ENCODE measurements at places on chromosomes 2 and 18.

DNA sequence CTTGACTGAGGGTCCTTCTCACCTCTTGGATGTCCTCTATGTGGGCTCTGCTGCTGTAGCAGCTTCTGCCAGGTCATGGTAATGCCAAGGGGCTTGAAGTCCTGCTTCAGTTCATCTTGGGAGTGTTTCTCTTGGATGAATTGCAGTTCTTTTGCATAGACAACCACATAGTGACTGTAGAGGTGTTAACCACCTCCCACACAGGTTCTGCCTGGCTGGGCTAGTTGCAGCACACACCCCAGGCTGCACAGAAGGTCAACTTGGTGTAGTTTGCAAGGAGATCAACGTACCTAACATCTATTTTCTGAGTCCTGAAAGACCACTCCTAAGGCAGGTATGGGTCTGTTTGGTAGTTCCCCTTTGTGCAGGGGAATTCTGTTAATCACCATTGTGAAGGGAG, 108.1 kb downstream of the ADCYAP1 start:
- DNase-seq, result no peak

DNA sequence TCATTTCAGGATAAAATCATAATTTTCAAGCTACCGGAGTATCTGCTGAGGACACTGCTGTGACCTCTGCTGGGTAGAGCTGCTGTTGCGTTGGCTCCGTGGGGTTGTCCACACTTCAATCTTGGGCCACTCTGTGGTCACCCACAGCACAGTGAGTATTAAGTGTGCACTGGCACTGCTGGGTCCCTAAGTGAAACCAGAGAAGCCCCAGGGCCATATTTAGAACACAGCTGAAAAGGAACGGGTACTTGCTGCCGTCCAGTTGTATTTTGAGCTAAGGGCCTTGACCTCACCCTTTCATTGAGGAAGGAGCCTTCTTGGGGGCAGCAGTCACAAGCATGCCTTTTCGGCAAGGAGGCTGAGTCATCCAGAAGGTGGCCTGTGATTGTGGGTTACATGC, 10.1 kb downstream of the SLC9A4 start:
- DNase-seq, result no peak

GRCh38 chr18:62179213-62179612, 7.6 kb downstream of the PIGN start:
- no peak for DNase-seq

DNA sequence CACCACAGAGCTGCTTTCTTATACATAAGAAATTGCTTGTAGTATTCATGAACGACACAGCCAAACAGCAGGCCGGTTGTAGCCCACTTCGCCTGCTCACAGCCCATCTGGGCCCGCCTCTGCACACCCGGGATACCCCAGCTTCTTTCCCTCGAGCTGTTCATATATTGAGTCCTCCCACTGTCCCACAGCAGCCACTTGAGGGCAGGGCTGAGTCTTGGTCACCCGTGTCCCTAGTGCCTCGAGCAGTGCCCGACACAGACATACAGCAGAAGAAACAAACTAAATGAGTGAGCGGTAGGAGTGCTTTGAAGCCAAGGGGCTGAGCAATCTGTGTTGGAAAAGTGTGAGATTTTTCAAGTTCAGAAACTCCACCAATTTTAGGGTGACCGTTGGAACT, 251.4 kb downstream of the KLHL29 start:
- no peak for DNase-seq

- DNase-seq, result no peak
Observed at GRCh38 chr18:13268158-13269012, 49.8 kb downstream of the LDLRAD4 start.

DNA sequence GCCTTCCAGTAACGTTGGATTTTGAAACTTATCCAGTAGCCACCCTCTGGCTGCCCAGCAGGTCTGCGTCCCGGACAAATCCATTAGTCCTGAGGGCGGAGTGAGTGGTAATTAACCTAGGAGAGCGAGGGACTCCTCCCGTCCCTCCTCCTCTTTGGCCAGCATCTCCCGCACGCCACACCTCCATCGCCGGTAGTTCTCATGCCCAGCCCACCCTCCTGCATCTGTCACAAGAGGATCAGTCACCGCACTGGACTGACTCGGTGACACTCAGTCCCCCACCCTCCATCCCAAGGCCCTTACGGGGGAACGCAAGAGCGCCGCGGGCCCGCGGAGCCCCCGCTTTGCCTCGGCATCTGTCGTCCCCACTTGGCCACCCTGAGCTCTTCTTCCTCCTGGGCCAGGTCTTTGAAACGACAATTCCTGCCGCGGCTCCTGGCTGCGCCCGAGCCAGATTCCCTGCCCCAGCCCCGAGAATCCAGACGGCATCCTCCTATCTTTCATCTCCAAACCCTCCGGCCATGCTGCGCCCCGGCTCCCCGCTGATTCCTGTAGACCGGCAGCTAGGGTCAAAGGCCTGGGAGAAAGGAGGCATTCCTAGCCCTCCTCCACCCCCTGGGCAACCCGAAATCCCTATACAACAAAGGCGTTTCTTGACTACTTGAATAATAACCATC, 77.5 kb downstream of the EIF2AK3 start:
- DNase-seq, result no peak

- DNase-seq, result no peak
Observed at GRCh38 chr2:235043762-235044500, 92.1 kb downstream of the SH3BP4 start.

DNA sequence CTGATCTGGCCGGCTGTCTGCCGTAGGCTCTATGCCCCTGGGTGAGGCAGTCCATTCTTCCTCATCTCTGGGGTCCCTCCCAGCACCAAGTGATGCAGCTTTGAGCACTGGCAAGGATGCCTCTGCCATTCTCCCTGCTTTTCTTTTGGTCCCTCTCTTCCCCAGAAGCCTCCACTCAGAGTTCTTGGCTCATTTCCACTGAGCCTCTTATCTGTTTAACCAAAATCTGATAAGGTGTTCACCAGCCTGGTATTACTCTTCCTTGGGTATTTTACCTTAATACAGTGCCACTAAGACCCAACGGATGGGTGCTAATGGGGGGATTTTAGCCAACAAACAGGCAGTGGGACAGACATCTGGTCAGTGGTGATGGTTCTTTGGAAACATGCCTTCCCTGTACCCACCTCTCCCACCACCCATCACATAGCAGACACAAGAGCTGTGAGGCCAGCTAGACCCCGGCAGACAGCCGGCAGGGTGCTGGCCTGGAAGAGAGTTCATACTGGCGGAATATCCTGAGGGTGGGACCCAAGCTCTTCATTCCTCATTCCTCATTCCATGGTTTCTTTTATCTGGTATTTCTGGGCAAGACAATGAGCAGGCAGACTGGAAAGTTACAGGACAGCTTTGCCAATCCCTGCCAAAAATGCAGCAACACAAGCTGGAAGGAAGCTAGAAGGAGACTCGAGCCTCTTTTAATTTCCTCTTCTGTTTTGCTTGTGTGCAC, 34.6 kb downstream of the ZBTB7C start:
- DNase-seq, result no peak

DNA sequence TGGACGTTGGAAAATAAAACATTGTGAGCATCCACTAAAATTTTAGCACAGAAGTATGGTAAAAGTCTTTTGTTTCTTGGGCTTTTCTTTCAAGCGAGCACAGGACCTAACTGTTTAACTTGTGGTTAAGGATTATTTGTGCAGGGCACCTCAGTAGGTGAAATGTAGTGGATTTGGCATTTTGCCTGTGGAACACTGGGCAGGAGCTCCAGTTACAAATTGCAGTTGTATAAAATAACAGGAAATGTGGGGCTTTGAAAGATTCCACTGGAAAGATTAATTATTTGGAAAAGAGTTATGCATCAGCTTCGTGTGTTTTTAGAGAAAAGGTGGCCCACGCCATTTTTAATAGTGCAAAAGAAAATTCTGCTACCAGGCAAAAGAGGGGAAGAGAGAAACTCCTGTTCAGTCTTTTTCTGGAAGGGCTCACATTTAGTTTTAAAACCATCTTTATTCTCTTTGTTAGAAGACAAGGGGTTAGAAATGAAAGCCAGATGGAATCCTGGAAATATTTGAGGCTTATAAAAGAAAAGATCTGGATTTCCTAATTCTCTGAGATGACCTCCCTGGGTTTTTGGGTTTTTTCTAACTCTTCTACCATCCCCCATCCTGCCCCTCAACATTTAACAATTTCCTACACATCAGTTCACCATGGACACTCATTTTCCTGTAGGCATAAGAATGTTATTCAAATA, 144.3 kb upstream of the SERTAD2 start:
- DNase-seq, result no peak

DNA sequence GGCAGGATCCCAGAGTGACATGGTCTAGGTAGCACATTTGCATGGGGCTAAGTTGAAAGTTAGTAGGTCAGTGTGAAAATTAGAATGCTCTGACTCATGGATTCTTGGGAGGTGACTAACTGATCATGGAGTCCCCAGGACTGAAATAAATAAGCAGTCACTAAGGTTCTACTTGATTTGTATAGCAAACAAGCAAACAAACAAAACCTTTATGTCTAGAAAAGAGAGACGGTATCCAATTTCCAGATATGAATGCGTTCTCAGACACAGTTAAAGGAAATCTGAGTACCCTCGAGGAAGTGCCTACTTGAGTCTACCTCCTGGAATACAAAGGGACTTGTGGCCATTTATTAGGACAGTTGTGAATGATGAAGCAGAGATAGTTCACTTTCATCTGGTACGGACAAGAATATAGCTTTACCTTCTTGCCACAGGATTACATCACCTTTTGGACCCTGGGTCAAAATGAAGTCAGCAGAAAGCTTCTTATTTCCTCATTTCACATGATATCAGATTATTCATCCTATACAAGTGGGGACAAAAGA, 54.3 kb upstream of the AGPS start:
- DNase-seq, result no peak

DNA sequence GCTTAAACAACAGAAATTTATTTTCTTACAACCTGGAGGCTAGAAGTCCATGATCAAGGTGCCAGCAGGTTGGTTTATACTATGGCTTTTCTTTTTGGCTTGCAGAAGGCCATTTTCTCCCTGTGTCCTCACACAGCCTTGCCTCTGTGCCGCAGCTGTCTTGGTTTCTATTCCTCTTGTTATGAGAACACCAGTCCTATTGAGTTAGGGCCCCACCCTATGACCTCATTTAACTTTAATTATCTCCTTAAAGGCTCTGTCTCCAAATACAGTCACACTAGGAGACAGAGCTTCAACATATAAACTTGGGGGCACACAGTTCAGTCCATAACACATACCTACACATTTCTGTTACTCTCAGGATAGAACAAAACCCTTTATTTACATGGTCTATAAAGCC, 17.3 kb upstream of the RHOB start:
- no peak for DNase-seq

DNA sequence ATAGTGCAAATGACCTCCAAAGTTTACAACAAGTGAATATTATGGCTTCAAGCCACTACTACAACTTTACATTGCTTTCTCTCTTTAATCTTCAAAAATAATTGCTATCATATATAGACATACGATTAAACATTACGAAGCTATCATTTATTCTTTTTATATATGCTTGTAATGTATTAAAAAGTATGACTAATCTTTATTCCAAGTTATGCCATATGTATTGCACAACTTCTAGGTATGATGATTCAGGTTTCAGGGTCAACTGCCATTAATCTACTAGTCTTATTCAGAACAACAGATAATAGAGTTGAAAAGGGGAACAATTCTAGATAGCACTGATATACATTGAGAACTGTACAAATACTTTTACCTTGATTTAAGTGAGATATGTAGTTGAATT, 506.2 kb upstream of the TMEFF2 start:
- no peak for DNase-seq

GRCh38 chr18:49212819-49213218, 247.6 kb downstream of the DYM start:
- DNase-seq, result no peak

DNA sequence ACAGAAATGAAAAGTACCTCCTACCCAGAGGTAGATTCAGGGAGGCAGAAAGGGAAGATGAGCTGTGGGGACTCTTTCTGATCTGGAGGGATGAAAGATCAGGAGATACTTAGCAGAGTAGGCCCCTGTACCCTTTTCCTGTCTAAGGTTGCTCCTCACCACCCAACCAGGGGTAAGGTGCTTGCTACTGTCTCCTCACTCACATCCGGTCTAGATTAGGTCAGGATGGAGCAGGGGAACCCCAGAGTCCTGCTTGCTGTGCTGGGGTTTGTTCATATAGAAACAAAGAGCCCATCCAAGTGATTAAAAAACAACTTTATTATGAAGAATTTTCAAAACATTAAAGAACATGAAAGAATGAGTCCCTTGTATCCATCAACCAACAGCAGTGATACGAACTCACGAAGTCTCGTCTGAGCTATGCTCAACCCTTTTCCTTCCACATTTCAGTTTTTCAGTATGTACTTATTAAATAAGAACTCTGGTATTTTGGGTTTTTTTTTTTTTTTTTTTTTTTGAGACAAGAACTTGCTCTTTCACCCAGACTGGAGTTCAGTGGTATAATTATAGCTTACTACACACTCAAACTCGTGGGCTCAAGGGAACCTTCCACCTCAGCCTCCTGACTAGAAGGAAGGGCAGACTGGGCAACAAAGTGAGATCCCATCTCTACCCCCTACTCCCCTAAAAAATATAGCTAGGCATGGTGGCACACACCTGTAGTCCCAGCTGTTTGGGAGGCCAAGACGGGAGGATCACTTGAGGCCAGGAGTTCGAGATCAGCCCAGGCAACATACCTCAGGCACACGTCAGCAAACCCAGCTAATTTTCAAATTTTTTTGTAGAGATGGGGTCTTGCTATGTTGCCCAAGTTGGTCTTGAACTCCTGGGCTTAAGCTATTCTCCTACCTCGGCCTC, 28.5 kb upstream of the MCFD2 start:
- no peak for DNase-seq

- DNase-seq, result no peak
Observed at GRCh38 chr2:219675221-219675620, 47.8 kb downstream of the SLC4A3 start.

DNA sequence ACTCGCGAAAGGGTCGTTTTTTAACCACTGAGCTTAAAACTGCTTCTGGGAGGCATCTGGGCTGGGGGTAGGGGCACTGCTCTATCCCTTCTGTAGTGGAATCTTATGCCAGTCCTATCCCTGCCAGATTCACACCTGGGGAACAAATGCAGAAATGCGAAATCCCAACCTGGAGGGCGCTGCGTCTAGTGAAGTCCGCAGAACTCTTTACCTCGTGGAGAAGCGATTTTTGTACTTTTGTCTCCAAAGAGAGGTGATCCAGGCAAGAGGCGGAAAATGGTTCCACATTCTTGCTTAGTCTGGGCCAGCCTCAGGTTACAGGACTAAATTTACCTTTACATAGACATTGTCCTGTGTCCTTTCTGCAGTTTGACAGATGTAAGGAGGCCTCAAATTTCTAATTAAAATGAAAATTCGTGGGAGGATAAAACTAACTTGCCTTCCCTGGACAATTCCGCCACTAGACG, 10.4 kb downstream of the TBR1 start:
- no peak for DNase-seq

- no peak for DNase-seq
Observed at GRCh38 chr2:28681606-28682005, 70.0 kb upstream of the PPP1CB start.

DNA sequence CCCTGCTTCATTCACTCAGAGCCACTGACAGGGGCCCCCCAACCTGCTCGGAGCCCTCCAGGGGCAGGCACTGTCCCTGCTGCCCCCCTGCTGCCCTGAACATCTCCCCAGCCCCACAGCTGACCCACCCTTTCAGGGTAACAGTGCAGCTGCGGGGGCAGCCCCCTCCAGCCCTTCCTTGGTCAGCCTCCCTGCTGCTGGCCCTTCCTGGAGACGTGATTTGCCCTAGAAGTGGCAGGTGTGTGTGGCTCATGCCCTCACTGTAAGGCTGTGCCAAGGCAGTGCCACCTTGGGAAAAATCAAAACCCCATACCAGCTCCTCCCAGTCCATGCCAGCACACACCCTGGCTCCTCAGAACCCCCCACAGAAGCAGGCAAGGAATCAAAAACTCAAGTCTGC, 184.2 kb upstream of the HDAC4 start:
- no peak for DNase-seq
